CD4-positive, alpha-beta T cell treated with Interleukin-17A for 1 hour (primary cell): ENCODE measurements at places on chromosomes 13 and 19.

- DNase-seq = no peak
These were observed 349.6 kb upstream of the PCDH20 start for GRCh38 chr13:61765181-61765742.

DNA sequence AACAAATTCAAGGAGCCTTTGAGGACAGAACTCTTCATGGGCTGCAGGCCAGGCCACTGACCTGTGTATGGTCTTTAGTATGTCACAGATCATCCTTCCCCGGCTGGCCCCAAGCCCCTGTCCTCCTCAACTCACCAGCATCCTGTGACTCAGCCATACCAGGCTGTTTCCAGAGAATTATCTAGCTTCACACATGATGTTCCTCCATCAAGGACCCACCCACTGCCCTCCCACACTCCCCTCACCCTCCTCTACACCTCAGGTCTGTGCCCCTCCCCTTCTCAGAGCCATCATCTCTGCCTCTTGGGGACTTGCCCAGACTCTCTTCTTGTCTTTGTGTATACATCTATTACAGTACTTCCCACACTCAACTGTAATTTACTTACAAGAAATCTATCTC lies 14.7 kb downstream of the DCT start:
- DNase-seq = no peak

DNA sequence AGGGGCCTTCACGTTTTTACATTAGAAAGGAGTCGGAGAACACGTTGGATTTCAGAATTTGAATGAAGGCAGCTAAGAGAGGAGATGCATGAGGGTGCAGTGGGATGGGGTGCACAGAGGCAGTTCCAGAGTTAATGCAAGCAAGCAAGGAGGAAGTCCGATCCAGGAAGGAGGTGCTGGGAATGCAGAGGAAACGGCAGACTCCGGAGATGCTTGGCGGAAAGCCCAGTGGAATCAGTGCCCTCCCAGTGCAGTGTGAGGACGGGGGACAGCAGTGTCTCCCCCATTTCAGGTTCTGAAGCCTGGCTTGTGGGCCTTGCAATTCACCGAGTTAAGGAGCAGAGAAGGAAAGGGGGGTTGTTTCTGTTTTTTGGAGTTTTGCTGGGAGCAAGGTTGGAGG lies 100.4 kb downstream of the COL4A2 start:
- no peak for DNase-seq

- no peak for DNase-seq
These were observed 64.9 kb upstream of the MEDAG start for GRCh38 chr13:30841154-30841553.

DNA sequence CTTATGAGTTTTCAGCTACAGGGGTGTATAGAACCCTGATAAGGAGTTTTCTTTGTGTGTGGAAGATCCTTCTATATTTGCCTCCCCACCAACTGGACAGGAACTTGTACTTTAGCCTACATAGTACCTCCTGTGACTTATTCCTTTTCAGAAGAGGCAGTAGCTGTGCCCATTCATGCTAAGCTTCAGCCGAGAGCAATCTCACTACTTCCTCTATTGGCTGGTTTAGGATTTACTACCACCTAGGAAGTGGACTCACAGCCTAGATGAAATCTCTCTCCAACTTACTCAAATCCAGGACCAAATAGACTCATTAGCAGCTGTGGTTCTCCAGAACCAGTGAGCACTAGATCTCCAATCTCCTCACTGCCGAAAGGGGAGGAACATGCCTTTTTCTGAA lies 2.3 kb upstream of the REX1BD start:
- no peak for DNase-seq

DNA sequence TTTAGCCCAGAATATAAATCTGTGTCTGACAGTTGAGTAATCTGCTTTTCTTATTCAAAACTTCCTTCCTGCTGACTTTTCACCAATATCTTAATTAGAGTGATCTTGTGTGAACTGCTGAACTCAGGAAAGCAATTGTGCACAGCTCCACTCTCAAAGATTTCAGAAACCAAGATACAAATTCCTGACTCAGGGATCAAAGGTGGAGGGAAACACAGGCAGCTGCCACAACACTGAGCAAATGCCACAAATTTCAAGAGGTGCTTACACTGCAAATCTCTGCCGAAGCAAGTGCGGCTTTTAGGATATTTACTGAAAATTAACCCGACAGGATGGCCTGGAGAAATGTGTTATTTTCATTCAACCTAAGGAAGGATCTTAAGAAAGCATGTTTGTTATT lies 111.4 kb downstream of the STOML3 start:
- no peak for DNase-seq

DNA sequence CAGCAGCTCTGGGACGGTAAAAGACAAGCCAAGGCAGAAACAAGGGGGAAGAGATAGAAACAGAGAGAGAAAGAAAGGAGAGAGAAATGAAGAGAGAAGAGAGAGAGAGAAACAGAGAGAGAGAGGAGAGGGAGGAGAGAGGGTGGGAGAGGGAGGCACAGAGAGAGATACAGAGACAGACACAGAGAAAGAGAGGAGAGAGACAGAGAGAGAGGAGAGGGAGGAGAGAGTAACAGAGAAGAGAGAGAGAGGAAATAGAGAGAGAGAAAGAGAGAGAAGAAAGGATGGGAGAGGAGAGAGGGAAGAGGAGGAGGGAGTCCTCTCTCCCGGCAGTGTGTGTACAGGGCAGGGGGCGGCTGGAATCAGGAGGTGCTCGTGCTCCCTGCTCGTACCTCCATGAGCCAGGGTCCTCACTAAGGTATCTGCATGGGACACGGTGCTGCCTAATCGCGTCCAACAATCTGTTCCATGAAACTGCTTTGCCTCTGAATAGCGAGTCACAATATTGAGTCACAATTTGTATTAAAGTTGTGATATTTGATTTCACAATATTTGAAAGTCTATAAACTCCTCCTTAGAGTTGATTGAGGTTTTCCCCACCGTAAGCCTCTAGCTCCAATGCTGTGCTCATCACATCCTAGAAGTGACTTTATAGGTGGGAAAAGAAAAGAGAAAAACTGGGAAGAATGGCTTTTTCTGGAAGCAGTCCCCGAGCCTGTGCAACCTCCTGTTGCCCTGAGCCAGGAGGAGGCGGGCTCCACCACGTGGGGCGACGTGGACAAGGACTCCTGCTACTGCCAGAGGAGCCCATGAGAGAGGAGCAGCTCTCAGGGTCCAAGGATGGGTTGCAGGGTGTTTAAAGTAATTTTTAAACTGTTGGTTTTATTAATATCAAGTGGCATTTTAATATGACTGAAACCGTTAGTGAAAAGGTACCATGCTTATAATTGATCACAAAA lies 81.7 kb upstream of the ARHGEF7 start:
- DNase-seq = no peak
